ENCODE measurements at places on chromosomes 5 and 9.

- no peak for DNase-seq
Observed at GRCh38 chr9:136533775-136534157, 12.1 kb downstream of the NOTCH1 start.

DNA sequence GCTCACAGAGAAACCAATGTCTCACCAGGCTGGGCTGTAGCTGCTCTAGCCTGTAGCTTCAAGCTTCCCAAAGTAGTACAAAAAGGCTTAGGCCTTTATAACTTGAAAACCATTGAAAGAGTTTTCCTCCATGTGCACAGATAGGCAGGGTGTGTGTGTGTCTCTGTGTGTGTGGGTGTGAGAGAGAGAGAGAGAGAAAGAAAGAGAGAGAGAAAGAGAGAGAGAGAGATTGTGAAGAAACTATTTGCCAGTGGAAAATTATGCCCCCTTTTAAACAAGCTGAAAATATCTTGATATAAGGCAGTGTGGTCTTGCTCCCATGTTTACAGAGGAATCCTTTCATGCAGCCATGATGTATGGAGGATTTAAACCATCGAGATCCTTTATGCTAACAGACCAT is 17.9 kb upstream of the GDNF start:
- DNase-seq, result no peak

GRCh38 chr9:107046692-107047091 is 183.7 kb downstream of the ZNF462 start:
- no peak for DNase-seq

- DNase-seq, result no peak
Observed at GRCh38 chr5:115894342-115894741, 52.6 kb downstream of the AP3S1 start.

DNA sequence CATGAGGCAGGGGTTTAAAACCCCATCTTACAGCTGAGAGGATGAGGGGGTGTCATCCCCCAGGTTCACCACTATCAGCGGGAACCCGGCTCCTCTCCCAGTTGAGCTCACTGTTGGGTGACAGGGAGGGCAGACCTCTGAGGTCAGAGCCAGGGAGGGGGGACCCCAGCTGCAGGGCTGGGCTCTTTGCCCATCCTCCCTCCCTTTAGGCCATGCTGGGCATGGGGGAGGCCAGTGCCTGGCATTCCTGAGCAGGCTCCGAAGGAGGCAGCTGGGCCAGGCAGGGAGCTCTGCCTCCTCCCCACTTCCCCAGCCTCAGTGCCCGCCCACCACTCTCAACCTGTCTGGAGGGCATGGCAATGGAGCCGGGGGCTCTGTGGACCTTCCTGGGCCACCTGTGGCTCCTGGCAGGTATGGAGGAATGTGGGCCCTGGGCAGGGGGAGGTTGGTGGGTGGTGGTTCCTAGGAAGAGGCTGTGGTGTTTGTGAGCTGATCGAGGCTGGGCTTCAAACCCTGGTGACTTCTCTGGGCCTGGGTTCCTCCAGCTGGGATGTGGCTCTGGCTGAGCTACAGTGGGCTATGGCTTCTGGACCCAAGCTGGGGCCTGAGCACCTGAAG is 12.6 kb downstream of the CRB2 start:
- DNase-seq, result no peak

DNA sequence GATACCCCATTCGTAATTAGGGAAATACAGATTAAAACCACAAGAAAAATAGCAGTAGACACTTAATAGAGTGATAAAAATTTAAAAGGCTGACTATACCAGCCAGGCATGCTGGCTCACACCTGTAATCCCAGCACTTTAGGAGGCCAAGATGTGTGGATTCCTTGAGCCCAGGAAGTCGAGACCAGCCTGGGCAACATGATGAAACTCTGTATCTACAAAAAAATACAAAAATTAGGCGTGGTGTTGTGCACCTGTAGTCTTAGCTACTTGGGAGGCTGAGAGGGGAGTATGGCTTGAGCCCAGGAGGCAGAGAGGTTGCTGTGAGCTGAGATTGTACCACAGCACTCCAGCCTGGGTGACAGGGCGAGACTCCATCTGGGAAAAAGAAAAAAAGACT is 72.0 kb downstream of the FCHO2 start:
- DNase-seq, result no peak

DNA sequence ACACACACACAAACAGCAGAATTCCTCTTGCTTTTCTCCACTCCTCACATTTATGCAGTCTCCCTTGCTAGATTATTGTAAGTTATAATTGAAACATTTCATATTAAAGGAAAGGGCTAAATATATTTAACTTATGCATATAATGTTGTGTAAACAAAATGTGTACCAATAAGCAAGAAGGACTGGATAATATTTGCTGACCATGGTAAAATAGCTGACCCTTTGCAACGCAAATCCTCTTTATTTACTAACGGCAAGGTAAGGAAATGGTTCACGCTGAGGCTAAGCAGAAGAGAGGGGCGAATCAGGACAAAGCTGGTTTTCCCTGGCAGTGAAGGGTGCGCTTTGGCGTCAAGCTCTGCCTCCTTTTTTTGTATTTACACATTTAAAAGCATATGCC is 154.2 kb upstream of the IRX4 start:
- no peak for DNase-seq

Data from D721Med (cell line).